ENCODE measurements at places on chromosomes 4 and X.
A peak's percentile ranks its signal among the peaks of the same experiment; 100 is the strongest.

GRCh38 chrX:13279279-13280018 lies 40.4 kb downstream of the ATXN3L start:
- DNase-seq = no peak

DNA sequence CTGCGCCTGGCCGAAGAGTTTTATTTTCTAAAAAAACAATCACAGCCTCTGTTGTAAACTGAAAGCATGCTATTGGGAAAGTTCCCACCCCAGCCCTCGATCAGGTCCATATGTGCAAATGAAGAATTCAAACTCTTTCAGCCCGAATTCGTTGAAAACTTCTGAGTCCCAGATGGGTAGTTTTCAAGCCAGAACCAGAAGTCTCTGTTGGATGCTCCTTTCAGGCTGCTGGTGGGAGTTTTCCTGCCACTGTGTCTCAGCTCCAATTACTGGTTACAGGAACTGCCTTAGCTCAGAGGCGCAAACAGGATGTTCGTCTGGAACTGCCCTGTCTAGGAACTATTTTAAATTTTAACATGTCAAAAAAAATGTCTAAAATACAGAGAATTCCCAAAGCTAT lies 9.3 kb upstream of the ALG13 start:
- no peak for DNase-seq

DNA sequence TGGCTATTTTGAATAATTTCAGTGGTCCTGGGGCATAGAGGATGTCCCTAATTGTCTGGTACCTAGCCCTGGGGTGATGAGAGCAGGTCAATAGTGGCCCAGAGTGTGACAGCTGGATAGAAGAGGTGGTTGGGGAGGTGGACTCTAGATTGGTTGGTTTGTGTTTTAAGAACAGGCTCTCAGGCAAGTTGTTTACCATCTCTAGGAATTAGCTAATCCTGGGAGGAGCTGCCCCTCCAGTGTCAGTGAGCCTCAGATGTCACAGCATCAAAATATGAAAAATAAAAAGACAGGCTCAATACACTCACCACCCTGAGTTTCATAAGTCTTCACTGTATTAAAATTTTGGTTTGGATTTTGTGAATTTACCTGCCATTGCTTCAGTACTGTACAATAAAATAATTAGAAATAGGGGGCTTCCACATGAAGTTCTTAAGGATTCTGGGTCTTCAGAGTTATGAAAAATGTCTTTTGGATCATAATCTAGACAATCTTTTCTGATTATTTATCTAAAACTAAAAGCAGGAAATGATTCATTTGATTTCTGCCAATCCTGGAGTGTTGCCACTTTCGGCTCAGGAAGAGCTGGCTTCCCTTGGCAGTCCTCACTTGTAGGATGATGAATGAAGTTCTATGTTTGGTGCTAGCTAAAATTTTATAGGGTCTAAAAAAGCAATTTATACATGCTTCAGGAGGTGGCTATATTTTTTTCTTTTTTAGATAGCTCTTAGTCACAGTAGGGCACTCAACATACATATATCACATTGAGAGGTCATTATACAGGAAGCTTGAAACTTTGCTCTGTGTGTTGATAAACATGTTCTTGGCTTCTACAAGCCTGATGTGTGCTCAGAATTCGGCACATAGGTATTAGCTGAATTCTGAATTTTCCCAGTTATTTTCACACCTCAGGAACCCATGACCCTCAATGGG lies 395.1 kb downstream of the RAB28 start:
- peak; percentile 26 for DNase-seq

DNA sequence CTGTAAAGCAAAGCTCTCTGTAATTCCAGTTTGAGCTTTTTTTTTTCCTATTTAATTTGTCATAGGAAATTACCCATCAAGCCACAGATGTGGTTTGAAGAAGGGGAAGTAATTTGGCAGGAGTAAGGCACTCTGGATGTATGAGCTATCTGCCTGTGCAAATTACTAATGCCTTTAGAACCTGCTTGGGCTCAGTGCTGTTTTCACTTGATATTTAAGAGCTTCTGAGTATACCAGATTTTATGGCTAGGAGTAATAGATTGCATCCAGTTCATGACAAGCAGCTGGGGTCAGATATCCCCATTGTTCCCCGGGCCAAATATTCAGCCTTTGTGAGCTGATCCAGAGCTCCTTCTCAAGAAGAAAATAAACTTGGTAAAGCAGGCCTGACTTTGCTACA lies 89.1 kb downstream of the DCAF8L2 start:
- no peak for DNase-seq

DNA sequence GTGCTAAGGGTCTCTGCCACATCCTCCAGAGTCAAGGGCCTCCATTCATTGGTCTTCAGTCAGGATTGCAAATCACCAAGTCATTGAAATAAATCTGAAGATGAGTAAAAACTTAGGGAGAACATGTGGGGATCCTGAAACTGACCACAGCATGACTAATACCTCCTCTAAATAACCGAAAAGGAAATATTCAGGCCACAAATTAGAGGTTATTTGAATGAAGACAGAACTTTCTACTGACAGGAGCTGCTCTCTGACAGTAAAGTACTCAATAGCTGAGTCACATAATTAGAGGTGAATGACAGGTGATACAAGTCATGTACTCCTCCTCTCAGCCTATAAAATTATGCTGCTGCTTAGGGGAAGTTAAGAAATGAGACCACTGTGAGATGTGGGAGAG lies 240.2 kb upstream of the F9 start:
- no peak for DNase-seq

DNA sequence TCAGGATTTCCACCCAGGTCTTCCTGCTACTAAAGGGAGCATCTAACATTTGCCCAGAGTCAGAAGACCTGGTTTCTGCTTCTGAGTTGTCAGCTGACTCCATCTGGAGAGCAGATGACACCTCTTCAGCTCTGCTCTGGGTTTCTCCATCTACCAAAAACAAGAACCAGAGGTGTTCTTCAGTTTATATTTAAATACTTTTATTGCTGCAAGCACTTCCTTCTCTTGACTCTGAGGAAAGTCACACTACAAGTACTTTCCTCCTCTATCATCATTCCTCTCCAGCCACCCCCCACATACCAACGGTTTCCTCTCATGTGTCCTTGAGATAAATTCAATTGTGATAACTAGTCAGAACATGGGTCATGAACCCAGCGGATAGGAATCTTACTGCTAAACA lies 88.4 kb downstream of the PPP3CA start:
- no peak for DNase-seq

DNA sequence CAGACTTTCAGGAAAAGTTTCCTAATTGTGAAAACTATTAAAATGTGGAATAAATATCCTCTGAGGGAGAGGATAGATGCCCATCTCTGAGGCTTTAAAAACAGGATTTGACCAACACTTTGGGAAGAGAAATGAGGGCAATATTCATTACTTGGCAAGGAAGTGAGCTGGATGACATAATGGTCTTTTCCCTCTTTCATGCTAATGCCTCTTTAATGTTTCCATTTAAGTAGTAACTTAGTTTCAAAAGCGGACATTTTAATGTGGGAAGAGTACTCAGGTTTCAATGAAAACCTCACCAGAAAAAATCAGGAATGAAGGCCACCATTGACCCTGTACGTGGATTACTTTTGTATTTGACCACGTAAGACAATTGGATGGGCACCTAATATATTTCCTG lies 503.3 kb downstream of the ANKRD50 start:
- no peak for DNase-seq

- DNase-seq = no peak
Observed at GRCh38 chr4:20253735-20254409, 2.2 kb downstream of the SLIT2 start.
